ENCODE measurements at places on chromosomes 2 and 18.

DNA sequence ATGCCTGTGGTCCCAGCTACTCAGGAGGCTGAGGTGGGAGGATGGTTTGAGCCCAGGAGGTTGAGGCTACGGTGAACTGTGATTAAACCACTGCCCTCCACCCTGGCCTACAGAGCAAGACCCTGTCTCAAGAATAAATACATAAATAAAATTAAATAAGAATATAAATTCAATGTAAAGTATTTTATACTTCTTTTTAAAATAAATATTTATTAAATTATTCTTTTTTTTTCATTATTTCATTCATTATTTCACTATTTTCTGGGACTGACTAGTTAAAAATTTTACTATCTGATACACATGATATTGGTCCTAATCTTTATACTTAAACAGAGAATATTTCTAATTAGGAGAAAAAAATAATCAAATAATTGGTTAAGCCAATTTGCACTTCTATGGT is 917.6 kb downstream of the ERBB4 start:
- DNase-seq = no peak

DNA sequence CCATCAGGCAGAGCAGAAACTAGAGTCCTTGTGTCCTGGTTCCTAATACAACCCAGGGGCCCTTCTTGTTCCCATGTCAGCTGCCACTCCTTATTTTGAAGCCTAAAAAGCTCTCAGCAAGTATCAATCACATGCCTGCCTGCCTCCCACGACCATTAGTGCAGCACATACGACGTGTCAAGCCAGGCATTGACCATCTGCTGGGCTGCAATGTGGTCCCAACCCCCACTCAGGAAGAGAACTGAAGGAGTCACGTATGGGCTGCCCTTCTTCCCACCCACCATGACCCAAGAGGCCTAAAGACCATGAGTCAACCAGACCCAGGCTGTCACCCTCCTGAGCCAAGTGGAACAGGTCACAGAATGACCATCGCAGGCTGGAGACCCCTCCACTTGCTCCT is 98.8 kb downstream of the KLHL29 start:
- no peak for DNase-seq

GRCh38 chr2:18918280-18918679 is 328.9 kb upstream of the NT5C1B start:
- no peak for DNase-seq

GRCh38 chr2:17979707-17980106 is 101.2 kb downstream of the KCNS3 start:
- no peak for DNase-seq

GRCh38 chr18:50630895-50631294 is 71.0 kb downstream of the MAPK4 start:
- DNase-seq = no peak

DNA sequence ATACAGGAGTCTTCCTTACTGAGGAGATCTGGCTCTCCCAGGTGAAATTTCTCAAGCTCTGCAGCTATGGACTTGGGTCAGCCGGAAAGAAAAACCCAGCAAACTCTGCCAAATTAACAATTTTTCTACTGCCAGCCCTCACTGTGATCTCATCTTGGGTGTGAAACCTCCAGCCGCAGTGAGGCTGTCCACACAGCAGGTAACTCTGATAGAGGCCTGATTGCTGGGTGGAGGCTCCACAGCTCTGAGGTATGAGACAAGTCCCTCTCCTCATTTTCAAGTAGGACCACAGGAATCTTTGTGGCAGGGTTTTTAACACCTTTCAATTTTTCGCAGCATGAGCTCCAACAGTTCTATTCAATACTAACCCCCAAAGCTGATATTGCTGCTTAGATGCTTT is 430.6 kb upstream of the RAB6C start:
- no peak for DNase-seq

DNA sequence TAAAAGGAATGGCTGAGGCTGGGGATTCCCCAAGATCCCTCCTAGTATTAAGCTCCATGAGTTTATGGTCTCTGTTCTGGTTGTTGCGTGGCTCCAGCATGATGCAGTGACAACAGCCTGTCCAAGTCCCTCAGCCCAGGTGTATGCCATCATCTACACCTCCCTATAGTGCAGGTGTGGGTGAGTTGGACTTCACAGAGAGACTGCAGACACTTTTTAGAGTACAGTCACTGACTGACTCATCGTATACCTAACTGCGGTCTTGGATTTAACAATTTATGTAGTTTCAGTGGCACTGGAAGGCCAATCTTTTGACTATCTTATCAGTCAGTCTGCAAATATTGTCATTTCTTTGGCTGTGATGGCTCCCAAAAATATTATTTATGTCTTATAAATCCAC is 415.0 kb downstream of the TMX3 start:
- no peak for DNase-seq

- no peak for DNase-seq
Observed at GRCh38 chr2:152051436-152051835, 47.4 kb downstream of the CACNB4 start.

- DNase-seq = no peak
Observed at GRCh38 chr2:95058466-95058988, 33.0 kb downstream of the MAL start.

DNA sequence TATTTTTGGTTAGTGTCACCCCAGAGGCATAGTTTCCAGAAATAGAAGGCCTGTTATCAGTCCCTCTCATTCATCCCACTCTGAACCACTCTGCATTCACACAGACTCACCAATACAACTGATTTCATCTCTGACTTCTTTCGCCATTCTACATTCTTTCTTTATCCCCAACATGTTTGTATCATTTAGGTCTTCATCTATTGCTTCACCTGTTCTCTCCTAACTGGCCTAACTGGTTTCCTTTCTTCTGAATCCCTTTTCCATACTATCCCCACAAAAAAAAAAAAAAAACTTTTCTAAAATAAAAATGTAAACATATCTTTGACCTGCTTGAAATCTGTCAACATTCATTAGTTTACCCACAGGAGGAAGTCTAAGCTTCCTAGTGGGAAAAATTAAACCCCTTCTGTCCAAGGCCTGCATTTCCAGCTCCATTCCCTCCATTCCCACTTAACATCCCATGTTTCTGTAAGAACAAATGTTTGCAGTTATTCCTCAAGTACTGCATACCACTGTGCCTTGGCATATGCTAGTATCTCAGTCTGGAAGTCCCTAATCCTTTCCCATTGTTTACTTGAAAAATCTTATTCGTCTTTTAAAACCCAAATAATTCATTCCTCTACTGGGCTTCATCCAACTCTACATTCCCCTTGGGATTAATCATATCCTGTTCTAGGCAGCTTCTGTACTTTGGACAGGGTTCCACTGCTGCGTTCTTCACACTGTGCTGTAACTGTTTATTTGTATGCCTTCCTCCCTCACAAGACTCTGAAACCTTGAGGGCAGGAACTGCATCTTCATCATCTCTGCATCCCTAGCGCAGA is 68.5 kb downstream of the FIGN start:
- DNase-seq = no peak

DNA sequence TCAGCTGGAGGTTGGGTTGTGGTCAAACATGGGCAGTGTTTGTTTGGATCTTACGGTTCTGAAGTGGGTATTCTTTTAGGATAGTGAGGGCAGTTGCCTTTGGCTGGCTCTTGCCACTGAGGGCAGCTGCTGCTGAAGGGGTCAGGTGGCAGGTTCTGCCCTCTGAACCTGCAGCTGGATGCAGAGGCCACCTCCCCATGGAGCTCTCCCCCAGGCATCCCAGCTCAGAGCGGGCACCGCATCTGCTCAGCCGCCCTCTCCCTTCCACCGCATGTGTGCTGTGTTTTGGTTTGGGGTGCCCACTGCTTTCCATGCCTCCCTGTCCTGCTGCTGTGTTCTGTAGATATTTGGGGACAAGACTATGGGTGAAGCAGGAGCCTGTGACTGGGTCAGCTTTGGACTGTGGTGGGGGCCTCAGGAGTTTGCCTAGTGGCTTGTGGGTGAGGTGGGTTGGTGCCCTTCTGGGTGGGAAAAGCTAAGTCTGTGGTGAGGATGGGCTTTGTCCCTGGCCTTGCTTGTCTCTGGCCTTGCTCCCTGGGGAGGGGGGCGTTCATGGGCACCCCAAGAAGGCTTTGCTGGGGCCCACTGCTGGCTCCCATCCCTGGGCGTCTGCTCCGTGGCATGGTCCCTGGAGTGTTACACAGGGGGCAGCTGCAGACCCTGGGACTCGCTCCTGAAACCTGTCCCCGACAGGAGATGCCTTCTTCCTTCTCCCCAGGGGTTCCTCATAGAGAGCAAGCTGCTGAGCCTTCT is 28.5 kb downstream of the OTOF start:
- DNase-seq = no peak

Measured in cortex of kidney (tissue), 1 donor.